ENCODE measurements at places on chromosomes 7 and 10.

DNA sequence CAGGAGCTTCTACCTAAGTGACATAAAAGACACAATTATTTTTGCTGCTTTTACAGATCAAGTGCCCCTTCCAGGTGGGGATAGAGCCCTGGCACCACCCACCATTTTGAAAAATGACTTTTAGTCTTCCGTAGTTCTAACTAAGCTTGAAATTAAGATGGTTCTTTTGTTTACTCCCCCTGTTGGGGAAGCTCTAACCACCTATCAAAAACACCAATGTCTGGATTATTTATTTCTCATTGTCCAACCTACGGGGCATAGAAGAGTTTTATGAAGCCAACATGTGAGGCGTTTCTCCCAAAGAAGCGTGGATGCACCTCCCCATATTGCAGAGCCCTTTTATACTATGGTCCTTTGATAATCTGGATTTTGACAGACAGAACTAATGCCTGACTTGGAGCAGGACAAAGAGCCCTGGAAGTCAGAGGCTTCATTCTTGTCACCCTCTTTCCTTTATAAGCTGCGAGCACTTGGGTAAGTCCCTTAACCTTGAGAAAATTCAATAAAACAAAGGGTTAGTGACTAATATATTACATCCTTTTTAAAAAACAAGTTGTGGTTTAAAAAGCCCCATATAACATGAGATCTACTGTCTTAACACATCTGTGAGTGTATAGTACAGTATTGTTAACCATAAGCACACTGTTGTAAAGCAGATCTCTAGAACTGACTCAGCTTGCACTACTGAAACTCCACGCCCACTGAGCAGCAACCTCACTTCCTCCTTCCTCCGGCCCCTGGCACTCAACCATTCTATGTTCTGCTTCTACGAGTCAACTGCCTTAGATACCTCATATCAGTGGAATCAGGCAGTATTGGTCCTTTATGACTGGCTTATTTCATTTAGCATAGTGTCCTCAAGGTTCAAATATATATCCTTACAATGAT is 67.5 kb downstream of the ATXN7L1 start:
- DNase-seq = no peak

GRCh38 chr10:122257041-122257440 is 14.1 kb upstream of the BTBD16 start:
- no peak for DNase-seq

- DNase-seq = no peak
These were observed 122.6 kb downstream of the KCND2 start for GRCh38 chr7:120395526-120396019.

DNA sequence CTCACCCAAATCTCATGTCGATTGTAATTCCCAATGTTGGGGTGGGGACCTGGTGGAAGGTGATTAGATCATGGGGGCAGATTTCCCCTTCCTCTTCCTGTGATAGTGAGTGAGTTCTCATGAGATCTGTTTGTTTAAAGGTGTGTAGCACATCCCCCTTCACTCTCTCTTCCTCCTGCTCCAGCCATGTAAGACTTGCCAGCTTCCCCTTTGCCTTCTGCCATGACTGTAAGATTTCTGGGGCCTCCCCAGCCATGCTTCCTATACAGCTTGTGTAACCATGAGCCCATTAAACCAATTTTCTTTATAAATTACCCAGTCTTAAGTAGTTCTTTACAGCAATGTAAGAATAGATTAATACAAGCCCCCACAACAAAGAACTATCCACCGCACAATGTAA is 109.9 kb upstream of the JAZF1 start:
- DNase-seq = no peak

- DNase-seq = peak; percentile 56
These were observed 127.1 kb downstream of the KMT2E start for GRCh38 chr7:105141068-105141467.

DNA sequence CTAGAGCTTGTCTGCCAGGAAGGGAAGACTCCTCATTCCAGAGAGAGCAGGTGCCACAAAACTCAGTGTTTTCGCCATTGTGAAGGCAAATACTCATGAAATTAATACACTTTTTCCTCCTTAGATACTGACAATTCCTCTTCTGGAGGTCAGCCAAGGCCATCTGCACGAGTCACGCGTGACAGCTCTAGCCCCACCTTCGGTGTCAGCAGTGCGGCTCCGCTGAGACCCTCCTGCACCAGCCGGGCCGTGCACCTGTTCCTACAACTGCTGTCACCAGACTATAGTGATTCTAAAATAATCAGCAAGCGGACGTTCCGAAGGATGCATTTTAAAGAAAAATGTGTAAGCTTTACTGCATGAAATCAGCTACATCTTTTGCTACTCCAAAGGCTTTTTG is 127.7 kb downstream of the DIP2C start:
- DNase-seq = no peak

DNA sequence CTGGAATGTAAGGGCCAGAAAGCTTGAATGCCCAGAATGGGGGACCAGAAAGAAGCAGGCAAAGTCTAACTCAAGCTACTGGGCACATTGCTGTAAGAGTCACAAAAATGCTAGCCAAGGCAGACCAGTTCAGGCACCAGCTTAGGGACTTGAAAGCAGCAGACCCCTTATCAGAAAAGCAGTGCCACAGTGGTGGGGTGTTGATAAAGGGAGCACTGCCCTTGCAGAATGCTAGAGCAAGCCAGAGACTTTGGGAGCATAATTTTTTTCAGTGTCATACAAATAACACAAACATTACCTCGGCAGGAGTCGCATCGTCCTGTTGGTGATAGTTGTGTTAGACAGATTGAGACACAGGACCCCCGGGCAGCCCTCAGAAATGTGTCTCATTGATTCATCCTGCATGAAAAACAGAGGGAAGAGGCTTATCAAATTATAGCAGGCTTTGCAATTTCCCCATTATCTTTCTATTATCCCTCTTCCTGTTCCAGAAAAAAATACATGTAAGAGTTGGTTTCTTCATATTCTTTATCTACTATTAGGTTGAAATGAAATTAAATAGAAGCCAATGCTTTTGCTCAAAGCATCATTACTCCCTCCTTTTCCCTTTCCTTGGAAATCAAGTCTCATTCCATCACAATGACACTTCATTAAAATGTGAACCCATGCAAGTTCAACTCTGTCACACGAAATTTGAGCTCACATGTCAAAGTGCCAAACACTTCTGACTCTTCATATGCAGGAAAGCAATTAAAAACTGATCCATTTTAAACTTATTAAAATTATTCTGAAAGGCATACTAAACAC is 13.4 kb downstream of the LRRC17 start:
- DNase-seq = no peak

GRCh38 chr7:50246551-50246950 is 58.0 kb upstream of the IKZF1 start:
- DNase-seq = no peak

All from femur (tissue), 1 donor.